Spleen (tissue), 13 donors: ENCODE measurements at places on chromosomes 12 and 14. TPM values are rescaled to one million over a fixed set of nuclear protein-coding genes. Genes with fewer than 3 reads are reported as not detected.
A peak's percentile ranks its signal among the peaks of the same experiment; 100 is the strongest.

The MAP3K9 gene
- 3.7 TPM for total RNA-seq

The DPF3 gene
- 5.0 TPM for total RNA-seq

The POLE2 gene
- total RNA-seq, result 3.3 TPM

The GPX2 gene
- not detected for total RNA-seq

The KRT77 gene
- not detected for total RNA-seq

The NYNRIN gene
- 15.0 TPM for total RNA-seq

The RTL1 gene
- not detected for total RNA-seq

The ENDOU gene
- total RNA-seq, result not detected

The SARNP gene
- 62.6 TPM for total RNA-seq

The SMAGP gene
- total RNA-seq, result 14.6 TPM

The RAB3IP gene
- 18.1 TPM for total RNA-seq

The RNASE9 gene
- total RNA-seq, result not detected

The DHRS4L2 gene
- 22.8 TPM for total RNA-seq

The INSM2 gene
- total RNA-seq, result 0.52 TPM

GRCh38 chr12:41151793-41152192 lies 36.3 kb upstream of the PDZRN4 start:
- no peak overlapping the region for H3K27ac ChIP-seq
- H3K4me1 ChIP-seq, result no peaks in the 10 kb centered on the region
- DNase-seq, result no peak
- H3K36me3 ChIP-seq, result no peaks in the 10 kb centered on the region
- no peaks in the 10 kb centered on the region for H3K27me3 ChIP-seq
- H3K4me3 ChIP-seq, result no peak overlapping the region

DNA sequence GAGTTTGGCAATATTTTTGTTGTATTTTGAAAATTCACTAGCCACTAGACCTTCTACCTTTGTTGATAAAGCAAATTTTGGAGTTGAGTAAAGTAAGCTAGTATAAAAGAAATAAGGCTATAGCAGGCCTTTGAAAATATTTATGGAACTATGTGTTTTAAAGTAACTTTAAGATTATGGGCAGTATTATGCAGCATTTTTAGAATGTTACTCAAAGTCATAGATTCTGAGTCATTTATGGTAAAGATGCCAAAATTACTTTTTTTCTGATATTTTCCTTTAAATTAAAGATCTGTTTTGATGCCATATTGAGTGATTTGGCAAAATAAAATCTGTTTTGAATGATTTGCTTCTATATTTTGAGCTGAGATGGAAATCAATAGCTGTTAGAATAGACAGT lies 57.2 kb downstream of the SYNE2 start:
- no peak overlapping the region for H3K4me3 ChIP-seq
- no peaks in the 10 kb centered on the region for H3K27me3 ChIP-seq
- no peak for DNase-seq
- H3K27ac ChIP-seq, result no peak overlapping the region

- no peaks in the 10 kb centered on the region for H3K27me3 ChIP-seq
- peaks cover 91% of the 10 kb centered on the region for H3K36me3 ChIP-seq
- no peak for DNase-seq
- H3K27ac ChIP-seq, result no peak overlapping the region
- H3K4me3 ChIP-seq, result no peak overlapping the region
Measured at GRCh38 chr12:45416126-45416525, 200.2 kb downstream of the ANO6 start.

DNA sequence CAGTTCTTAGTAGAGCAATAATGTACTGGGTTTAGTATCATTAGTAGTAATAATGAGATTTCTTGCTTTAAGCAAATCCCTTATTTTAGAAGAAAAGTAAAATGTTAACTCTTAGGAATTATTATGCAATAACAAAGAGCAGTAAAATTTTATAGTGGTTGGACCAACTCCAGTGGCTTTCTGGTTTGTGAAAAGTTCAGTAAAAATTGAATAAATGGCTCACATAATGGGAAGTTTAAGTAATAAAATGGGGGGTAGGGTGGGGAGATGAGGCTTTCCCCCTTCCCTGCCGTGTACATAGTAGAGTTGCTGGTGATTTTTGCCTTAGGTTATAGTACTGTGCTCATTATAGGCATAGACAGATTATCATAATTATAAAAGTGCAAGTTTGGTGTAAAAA lies 250.5 kb upstream of the ATP2B1 start:
- DNase-seq, result no peak
- no peaks in the 10 kb centered on the region for H3K4me1 ChIP-seq
- H3K27me3 ChIP-seq, result no peaks in the 10 kb centered on the region
- no peak overlapping the region for H3K4me3 ChIP-seq

- H3K27me3 ChIP-seq, result no peaks in the 10 kb centered on the region
- no peaks in the 10 kb centered on the region for H3K4me1 ChIP-seq
- H3K36me3 ChIP-seq, result no peaks in the 10 kb centered on the region
- H3K27ac ChIP-seq, result no peak overlapping the region
Measured at GRCh38 chr12:131194166-131194565, 240.5 kb downstream of the ADGRD1 start.

DNA sequence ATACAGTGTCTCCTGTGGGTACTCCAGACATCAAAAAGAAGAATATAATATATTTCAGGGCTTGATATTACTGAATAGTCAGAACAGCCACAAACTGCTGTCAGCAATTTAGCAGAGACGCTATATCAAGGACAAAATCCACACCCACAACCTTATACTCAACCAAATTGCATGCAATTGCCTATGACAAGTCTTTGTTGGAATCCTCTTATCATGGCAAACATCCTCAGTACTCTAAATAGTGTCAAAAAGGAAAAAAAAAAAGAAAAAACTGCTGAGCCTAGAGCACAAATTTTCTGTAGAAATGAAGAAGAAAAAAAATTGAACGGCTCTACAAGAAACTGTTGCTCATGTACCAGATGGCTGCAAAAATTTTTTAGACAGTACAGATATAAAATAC lies 485.7 kb downstream of the TMTC2 start:
- H3K4me3 ChIP-seq, result no peak overlapping the region
- no peaks in the 10 kb centered on the region for H3K4me1 ChIP-seq
- H3K36me3 ChIP-seq, result no peaks in the 10 kb centered on the region
- no peak overlapping the region for H3K27ac ChIP-seq

DNA sequence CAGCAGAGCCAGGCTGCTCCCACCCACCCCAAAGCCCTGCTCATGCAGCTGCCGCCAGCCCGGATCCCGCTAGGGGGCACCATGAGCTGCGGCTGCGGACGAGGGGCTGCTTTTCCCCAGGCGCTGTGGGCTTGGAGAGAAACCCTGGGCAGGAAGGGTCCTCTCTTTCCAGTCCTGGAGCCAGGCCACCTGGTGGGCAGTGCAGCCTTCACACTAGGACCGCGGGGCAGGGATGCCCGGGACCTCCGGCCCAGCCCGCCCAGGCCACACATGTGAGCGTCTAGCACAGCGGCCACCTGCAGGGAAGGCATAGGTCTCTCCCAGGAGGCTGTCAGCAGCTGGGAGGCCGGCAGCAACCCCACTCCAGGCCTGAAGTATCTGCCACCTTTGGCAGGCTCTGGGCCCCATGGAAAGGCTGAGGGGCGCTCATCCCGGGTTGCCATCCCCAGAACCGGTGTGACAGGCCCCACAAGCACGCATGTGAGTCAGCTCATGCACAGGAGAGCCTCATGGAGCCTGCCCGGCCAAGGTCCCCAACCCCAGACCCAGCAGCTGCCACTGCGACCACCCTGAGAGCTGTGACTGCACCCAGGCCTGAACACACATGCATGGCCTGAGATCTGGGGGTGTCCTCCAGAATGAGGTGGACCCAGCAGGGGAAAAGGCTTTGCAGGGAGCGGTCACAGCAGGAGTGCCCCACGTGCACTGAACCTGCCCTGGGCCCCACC lies 280.0 kb upstream of the RTL1 start:
- H3K36me3 ChIP-seq, result no peaks in the 10 kb centered on the region
- H3K4me1 ChIP-seq, result no peaks in the 10 kb centered on the region
- peak; percentile 66 for DNase-seq
- no peak overlapping the region for H3K27ac ChIP-seq
- H3K27me3 ChIP-seq, result peaks cover 5% of the 10 kb centered on the region

DNA sequence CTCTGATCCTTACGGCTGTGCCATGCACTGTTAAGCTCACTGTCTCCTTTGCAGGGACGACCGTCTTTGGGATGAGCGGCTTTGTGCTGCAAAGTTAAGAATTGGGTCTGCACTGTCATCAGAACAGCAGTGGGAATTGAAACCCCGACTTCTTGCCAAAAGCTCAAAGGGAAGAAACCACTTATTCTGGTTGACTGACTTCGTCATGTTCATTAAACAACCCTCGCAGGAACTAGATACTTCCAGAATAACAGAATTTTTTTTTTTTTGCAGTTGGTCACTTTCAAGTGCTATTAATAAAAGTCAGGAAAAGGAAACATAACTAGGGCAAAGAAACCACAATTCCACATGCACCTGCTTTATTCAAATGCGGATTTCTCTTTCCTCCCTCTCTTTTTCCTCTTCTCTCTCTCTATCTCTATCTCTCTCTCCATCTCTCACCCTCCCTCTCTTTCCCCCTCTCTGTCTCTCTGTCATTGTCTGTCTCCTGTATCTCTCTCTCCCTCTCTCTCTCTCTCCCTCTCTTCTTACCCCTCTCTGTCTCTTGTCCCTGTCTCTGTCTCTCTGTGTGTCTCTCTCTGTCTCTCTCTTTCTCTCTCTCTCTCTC lies 12.3 kb upstream of the GLT1D1 start:
- peaks cover 19% of the 10 kb centered on the region for H3K27me3 ChIP-seq
- DNase-seq, result peak; percentile 28
- no peak overlapping the region for H3K27ac ChIP-seq

GRCh38 chr14:34937442-34937841 lies 45.4 kb upstream of the SRP54 start:
- H3K27ac ChIP-seq, result peak overlapping the region; percentile 88
- no peak for DNase-seq
- H3K36me3 ChIP-seq, result no peaks in the 10 kb centered on the region
- no peak overlapping the region for H3K4me3 ChIP-seq
- no peaks in the 10 kb centered on the region for H3K27me3 ChIP-seq

GRCh38 chr12:26406391-26406790 lies 211.0 kb downstream of the SSPN start:
- no peaks in the 10 kb centered on the region for H3K4me1 ChIP-seq
- no peak overlapping the region for H3K4me3 ChIP-seq
- no peak overlapping the region for H3K27ac ChIP-seq
- peaks cover 14% of the 10 kb centered on the region for H3K36me3 ChIP-seq

DNA sequence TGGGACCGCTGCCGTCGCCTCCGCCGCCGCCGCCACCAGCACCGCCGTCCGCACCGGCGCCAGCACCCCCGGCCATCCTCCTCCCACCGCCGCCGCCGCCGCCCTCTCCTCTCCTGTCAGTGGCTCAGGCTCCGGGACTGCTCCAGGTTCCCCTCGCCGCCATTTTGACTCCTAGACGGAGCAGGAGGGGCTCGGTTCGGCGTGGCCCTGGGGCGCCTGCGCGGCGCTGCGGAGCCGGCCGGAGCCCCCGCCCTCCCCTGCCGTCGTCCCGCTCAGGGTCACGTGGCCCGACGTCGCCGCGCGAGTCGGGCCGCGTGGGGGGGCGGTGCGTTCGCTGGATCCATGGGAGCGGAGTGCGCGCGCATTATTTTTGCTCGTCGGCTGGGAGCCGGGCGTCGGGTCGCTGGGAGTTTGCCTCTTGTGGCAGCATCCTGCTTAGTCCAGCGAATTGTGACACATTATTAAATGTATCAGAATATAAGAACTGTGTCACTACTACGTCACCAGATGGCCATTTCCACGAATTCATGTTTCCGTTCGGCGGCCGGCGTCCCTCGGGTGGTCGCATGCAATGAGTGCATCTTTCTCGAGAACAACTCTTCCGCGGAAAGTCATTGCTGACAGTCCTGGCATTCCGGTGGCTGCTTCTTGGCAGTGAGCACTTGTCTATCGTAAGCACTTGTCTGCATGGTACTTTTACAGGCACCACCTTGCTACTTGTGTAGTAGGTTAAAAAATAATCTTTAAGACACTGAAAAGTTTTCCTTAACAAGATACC lies at the start of gene BTBD7:
Gene BTBD7 (minus strand): TSS at position 184 of the 778 bp plus-strand sequence. CDS start 36,985 bp downstream, outside the sequence.
- H3K27me3 ChIP-seq, result no peaks in the 10 kb centered on the region
- H3K4me3 ChIP-seq, result peak within 1 kb of the TSS; percentile 83
- peaks cover 52% of the 10 kb centered on the region for H3K4me1 ChIP-seq
- no peaks in the 10 kb centered on the region for H3K36me3 ChIP-seq

- H3K27me3 ChIP-seq, result no peaks in the 10 kb centered on the region
- no peaks in the 10 kb centered on the region for H3K36me3 ChIP-seq
- no peak for DNase-seq
- no peak overlapping the region for H3K4me3 ChIP-seq
Measured at GRCh38 chr12:45543887-45544286, 185.6 kb upstream of the ARID2 start.

GRCh38 chr14:92959761-92960680 lies 37.1 kb downstream of the CHGA start:
- no peak overlapping the region for H3K27ac ChIP-seq
- no peaks in the 10 kb centered on the region for H3K27me3 ChIP-seq
- no peak overlapping the region for H3K4me3 ChIP-seq
- peaks cover 42% of the 10 kb centered on the region for H3K36me3 ChIP-seq

DNA sequence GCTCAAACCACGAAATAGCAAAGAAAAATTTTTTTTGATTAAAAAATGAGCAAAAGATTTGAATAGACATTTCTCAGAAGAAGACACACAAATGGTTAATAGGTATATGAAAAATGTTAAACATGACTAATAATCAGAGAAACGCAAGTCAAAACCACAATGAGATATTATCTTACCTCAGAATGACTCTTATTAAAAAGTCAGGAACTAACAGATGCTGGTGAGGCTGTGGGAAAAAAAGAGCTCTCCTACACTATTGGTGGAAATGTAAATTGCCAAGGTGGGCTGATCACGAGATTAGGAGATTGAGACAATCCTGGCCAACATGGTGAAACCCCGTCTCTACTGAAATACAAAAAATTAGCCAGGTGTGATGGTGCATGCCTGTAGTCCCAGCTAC lies 315.5 kb upstream of the FLRT2 start:
- no peaks in the 10 kb centered on the region for H3K27me3 ChIP-seq
- no peak for DNase-seq
- no peak overlapping the region for H3K4me3 ChIP-seq
- no peaks in the 10 kb centered on the region for H3K4me1 ChIP-seq
- H3K27ac ChIP-seq, result no peak overlapping the region

GRCh38 chr14:56752428-56752827 lies 57.9 kb downstream of the OTX2 start:
- H3K36me3 ChIP-seq, result no peaks in the 10 kb centered on the region
- H3K27ac ChIP-seq, result no peak overlapping the region
- no peak for DNase-seq

GRCh38 chr14:56648508-56649301 lies 69.1 kb downstream of the TMEM260 start:
- H3K4me3 ChIP-seq, result no peak overlapping the region
- H3K36me3 ChIP-seq, result no peaks in the 10 kb centered on the region
- no peaks in the 10 kb centered on the region for H3K4me1 ChIP-seq
- no peaks in the 10 kb centered on the region for H3K27me3 ChIP-seq
- no peak for DNase-seq
